Left kidney (tissue), 8 donors: ENCODE measurements at places on chromosomes 4 and X. TPM values are rescaled to one million over a fixed set of nuclear protein-coding genes. Genes with fewer than 3 reads are reported as not detected.

The OPHN1 gene
- polyA plus RNA-seq: 9.8 TPM

DNA sequence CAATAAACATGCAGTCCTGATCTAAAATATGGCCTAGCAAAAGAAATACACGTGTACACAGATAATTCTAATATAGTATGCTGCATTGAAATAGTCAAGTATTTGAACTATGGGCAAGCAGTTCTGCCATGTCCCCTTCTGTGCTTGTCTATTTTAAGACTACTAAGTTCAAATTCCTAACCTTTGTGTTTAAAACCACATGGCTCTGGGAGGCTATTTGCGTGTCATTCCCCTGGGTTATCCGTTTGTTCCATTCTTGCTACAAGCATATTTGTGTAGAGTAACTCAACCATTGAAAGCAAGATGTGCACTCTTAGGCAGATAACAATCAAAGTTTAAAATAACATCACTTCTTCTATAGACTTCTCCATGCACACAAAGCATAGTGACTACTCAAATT lies 25.4 kb upstream of the TBC1D1 start:
- DNase-seq: no peak

DNA sequence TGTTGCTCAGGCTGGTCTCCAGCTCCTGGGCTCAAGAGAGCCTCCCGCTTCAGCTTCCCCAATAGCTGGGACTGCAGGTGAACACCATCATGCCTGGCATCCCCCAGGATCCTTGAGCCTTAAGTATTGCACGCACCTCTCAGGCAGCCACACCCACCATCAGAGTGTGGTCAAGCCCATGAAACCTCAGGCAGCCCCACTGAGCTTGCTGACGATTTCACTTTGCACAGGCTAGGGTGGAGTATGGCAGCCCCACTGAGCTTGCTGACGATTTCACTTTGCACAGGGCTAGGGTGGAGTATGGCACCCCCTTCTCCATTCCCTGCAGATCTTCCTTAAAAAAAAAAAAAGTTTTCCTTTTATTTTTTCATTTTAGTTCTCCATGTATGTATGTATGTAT lies 57.2 kb downstream of the RHOXF2B start:
- no peak for DNase-seq

DNA sequence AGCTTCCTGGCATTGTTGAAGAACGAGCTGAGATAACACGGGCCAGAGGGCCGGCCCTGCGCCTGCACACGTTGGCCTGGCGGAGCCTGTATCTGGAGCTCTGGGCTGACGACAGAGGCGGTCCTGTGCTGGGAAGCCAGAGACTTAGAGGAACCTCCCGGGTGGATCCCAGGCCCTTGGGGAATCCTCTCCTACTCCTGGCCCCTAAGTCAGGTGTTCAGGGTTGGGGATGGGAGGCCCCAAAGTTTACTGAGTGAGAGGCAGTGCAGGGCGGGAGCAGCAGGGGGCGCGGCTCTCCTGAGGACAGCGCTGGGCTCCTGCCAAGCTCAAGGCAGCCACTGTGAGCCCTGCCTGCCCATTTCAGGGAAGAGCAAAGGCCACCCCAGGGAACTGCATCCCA lies 2.5 kb upstream of the HTRA3 start:
- no peak for DNase-seq

- no peak for DNase-seq
Measured at GRCh38 chrX:68199062-68199848, 234.0 kb downstream of the OPHN1 start.

The ASB12 gene
- polyA plus RNA-seq: 0.53 TPM

The AASDH gene
- polyA plus RNA-seq: 32.1 TPM

DNA sequence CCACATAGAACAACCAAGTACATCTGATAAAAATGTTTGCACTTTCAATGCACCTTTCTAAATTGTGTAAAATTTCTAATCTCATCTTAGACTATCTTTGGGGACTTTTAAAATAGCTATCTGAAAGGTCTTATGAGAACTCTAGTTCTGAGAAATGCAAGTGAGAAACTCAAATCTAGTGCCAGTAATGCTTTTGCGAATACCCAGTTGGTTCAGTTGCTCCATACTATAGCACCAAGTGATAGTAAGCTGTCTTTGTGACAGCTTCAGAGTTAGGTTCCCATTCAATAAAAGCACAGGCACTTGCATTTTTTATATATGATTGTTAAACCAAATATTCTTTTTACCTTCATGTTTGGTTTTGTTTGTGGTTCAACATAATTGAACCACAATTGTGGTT lies 4.5 kb upstream of the ITM2A start:
- no peak for DNase-seq

The ARL9 gene
- 0.45 TPM for polyA plus RNA-seq

The MXRA5 gene
- polyA plus RNA-seq: 5.6 TPM

- DNase-seq: no peak
Measured at GRCh38 chr4:65599340-65599739, 70.9 kb downstream of the EPHA5 start.

The IL1RAPL1 gene
- polyA plus RNA-seq: 2.5 TPM

DNA sequence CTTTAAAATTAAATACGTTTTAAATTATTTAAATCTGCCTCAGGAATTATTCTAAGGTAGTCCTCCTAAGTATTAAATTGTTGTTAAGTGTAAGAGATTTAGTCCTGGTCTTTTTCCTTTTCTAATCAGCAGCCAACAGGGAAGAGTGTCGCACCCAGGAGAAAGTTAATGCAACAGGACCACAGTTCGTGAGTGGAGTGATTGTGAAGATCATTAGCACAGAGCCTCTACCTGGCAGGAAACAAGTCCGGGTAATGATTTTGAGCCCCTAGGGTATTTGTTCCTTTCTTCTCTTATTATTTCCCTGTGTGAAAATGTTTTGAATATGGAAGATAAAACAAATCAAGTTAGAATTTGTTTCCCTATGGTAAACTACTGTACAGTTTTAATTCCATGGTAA lies 13.4 kb downstream of the LARP7 start:
- DNase-seq: no peak

The CXorf51A gene
- polyA plus RNA-seq: not detected

The PLP1 gene
- 7.2 TPM for polyA plus RNA-seq

GRCh38 chrX:113529426-113530013 lies 688.9 kb upstream of the AMOT start:
- no peak for DNase-seq

The PDZD4 gene
- polyA plus RNA-seq: 8.5 TPM
